ENCODE measurements at places on chromosomes 6 and 20.

GRCh38 chr6:93323630-93324029 is 95.7 kb downstream of the EPHA7 start:
- DNase-seq, result no peak

GRCh38 chr6:164612751-164613150 is 696.7 kb downstream of the C6orf118 start:
- DNase-seq, result no peak

GRCh38 chr20:2697768-2698167 is 5.2 kb downstream of the EBF4 start:
- no peak for DNase-seq

DNA sequence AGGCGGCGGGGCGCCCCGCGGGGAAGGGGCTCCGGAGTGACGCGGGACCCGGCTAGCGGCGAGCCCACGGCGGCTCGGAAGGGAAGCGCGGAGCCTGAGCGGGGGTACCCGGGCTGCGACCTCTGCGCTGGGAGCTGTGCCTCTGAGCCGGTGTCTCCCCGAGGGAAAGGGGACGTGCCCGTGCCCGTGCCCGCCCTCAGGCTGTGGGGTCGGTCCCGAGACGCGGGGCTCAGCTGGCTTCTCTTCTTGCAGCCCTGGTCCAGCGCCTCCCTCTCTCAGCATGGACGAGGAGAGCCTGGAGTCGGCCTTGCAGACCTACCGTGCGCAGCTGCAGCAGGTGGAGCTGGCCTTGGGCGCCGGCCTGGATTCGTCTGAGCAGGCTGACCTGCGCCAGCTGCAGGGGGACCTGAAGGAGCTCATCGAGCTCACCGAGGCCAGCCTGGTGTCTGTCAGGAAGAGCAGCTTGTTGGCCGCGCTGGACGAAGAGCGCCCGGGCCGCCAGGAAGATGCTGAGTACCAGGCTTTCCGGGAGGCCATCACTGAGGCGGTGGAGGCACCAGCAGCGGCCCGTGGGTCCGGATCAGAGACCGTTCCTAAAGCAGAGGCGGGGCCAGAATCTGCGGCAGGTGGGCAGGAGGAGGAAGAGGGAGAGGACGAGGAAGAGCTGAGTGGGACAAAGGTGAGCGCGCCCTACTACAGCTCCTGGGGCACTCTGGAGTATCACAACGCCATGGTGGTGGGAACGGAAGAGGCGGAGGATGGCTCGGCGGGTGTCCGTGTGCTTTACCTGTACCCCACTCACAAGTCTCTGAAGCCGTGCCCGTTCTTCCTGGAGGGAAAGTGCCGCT is 686 bp downstream of the ZGPAT start:
- DNase-seq, result no peak

DNA sequence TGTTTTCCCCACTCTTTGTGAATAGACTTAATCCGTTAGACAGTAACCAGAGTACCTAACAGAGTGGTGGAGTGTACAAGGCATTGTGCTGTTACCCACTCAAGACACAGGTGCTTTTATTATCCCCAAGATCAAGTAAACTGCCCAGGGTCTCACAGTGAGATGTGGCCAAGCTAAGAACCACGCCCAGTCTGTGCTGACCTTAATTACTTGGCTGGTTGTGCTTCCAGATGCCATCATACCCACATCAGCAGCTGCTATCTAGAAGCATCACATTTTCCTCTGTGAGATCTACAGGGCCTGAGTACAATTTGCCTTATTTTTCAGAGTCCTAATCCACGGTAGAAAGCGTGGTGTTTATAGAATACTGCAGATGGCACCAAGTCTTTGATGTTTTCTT is 70.3 kb downstream of the GFRA4 start:
- no peak for DNase-seq

GRCh38 chr6:143680141-143680540 is 2.4 kb downstream of the PHACTR2 start:
- no peak for DNase-seq

GRCh38 chr6:14713966-14714631 is 531.8 kb upstream of the JARID2 start:
- DNase-seq, result no peak

- DNase-seq, result peak; percentile 73
Observed at GRCh38 chr6:160991406-160992060, at the start of gene MAP3K4. TSS of gene MAP3K4 (plus strand) at chr6:160991769. CDS start at chr6:160991932, 163 bp downstream.

DNA sequence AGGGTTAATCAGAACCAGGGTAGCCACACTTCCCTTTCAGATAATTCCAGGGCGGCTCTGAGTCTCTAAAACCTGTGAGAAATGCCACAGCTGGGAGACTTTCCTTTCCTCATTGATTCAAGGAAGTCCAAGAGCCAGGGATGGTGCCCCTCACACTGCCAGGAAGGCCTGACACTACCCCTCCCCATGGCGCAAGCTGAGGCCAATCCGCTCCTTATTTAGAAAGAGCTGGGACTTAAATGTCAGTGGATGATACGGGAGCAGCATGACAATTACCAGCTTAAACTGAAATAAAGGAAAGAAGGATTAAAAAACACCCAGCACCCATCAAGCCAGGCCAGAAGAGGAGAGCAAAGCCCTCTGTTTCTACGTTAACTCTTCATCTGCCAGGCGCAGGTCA is 244.4 kb downstream of the LRFN2 start:
- DNase-seq, result no peak

DNA sequence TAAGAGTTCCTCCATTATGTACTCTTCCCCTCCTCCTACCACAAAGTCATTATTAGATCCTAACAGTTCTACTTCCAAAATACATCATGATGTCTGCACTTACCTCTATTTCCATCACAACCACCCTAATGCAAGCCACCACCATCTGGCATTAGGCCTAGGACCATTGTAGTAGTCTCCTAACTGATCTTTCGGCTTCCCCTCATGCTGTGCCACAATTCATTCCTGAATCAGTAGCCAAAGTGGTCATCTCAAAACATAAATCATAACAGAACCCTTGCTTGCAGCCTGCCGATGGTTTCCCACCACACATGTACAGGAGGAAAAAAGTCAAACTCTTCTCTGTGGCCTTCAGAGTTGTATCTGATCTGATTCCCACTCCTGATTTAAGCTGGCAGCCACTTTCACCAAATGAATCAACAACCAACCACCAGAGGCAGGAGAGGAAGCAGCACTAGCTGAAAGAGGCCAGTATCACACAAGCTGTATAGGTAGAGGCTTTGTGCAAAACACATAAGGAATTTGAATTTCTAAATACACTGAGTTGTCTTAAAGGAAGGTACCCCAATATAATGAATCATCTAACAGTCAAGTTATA is 26.1 kb downstream of the FAM184A start:
- DNase-seq, result no peak

DNA sequence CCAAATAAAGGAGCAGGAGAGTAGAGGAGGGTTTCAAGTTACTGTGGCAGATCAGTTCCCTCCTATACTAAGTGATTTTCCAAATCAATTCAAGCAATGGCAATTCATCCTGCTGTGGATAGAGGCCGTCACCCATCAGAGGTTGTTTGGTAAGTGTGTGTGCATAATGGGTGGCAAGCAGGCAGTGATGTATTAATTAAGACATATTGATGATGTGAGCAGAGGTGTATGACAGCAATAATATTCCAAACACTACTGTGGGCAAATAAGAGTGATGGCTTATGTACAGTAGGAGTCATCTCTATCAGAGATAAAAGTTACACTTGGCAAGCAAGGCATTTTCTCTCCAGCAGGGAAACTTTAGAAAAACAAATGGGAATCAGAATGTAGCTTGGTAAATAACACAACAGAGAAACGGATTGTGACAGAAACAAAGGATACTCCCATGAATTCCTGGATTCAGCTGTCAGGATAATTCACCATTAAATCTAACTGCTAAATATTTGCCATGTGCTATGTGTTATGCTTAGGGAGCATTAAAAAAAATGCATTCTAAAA is 196.3 kb downstream of the KHDC1L start:
- DNase-seq, result no peak

DNA sequence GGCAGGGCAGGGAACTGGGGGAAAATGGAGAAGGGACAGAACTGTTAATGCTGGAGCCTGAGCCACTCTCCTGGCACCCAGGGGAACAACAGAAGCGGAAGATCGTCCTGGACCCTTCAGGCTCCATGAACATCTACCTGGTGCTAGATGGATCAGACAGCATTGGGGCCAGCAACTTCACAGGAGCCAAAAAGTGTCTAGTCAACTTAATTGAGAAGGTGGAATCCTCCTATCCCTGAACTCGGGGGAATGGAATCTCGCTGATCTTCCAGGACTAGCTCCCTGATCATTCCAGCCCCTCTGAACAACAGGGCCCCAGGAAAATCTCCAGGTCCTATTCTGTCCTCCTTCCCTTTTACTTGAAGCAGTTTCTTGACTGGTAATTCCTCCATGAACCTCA is 2.0 kb downstream of the CFB start:
- no peak for DNase-seq

DNA sequence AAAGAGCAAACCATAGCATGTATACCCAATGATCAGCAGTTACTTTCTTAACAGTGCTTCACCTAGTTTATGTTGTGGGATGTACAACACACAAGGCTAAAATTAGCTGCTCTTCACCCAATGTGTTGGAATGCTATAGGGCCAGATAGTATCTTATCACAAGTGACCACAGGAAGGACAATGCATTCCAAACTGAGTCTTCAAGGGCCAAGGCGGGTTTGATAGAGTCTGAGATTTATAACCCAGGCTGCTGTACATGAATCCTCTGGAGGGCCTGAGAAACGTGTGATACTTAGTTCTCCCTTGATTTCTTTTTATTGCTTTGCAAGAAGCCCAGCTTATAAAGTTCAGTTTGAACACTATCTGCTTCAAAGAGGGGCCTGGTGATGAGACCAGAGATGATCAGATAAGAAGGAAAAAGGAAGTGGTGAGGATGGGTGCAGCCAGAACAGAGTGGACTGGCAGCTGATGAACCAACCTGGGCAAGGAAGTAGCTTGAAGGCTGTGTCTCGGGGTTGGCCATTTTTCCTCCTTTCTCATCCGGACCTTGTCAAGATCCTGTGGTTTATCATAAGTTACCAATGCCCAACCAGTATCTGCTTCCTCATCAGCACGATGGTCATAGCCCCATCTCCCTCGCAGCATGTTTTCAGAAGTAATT is 62.2 kb upstream of the BMP2 start:
- no peak for DNase-seq

DNA sequence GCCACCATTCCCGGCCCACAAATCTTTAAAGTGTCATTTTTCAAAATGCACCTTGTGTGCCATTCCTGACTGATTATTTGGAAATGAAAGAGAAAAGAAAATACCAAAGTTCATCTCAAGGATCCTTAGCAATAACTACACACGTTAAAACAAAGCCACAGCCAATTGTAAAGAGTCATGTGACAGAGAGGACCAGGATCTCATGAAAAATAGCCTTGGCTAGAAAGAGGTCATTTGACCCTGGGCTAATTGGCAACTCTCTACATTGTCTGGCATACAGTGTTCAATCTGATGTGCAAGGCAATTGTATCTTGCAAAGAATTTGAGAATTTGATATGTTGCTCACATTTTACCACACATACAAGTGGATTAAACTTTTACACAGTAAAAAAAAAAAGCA is 31.6 kb upstream of the HLA-G start:
- no peak for DNase-seq

DNA sequence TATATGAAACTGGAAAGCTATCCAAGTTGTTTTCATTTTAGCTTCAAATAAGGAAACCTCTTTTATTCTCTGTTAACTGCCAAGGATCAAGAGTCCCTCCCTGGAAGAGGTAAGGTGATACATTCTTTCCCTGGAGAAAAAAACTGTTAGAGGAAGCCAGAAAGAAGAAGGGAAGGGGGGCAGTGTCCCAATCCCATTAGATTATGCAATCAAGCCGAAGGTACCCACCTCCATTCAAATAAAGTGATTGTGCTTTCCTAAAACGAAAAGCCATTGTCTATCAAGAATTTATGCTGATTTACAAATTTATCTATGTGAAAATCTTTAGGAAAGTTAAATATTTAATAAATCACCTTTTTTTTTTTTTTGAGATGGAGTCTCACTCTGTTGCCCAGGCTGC is 9.5 kb upstream of the UQCC1 start:
- no peak for DNase-seq

DNA sequence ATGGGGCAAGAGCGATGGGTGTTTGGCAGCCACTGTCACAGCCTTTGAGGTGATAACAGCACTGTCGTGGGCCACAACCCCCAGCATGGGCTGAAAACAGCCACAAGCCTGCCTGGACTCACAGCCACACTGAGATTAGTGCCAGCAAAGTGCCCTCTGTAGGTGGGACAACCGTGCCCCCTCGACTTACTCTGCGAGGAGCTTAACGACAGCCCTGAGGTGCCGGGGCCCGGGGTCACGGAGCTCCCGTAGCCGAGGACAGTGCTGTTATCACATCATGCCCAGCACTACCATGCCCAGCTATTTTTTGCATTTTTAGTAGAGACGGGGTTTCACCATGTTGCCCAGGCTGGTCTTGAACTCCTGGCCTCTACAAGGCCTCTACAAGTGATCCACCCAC is 36.6 kb downstream of the SUMO4 start:
- no peak for DNase-seq

- no peak for DNase-seq
Observed at GRCh38 chr20:62282103-62282502, 20.7 kb upstream of the ADRM1 start.

- DNase-seq, result no peak
Observed at GRCh38 chr20:25308671-25309394, 60.9 kb downstream of the PYGB start.

- DNase-seq, result no peak
Observed at GRCh38 chr6:43170417-43170930, 595 bp upstream of the SRF start.

GRCh38 chr20:8082989-8083388 is 49.1 kb upstream of the PLCB1 start:
- DNase-seq, result no peak

DNA sequence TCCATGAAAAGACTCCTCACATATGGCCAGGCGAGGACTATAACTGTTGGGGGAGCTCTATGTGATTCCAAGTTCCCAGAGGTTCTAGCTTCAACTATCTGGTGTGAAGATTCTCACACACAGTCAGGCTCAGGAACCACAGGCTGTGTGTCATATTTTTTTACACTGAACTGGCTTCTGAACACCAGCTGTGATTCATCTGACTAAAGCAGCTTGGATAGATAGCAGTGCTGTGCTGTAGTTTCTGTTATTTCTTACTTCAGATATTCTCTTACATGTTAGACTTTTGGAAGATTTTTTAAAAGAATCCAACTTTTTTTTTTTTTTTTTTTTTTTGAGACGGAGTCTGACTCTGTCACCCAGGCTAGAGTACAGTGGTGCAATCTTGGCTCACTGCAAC is 140.7 kb upstream of the MCHR2 start:
- DNase-seq, result no peak

GRCh38 chr6:158663625-158664165 is 13.8 kb downstream of the SYTL3 start:
- no peak for DNase-seq

DNA sequence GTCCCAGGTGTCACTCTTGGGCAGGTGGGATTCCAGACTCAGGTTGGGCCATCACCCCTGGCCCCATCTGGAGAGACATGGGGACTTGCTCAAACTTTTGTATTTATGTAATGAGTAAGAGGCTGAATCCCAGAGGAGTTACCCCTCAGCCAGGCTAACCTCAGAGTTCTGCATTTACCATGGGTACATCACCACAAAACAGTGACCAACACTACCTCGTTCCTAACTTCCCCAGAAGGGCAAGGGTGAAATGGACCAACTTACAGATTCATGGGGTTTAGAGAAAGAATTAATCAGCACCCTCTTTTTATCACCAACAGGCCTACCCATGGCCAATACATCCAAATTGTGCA is 259.9 kb upstream of the MARCKS start:
- DNase-seq, result no peak

GRCh38 chr6:129705212-129705611 is 4.8 kb downstream of the ARHGAP18 start:
- DNase-seq, result no peak

- DNase-seq, result no peak
Observed at GRCh38 chr6:75524322-75524972, 30.8 kb upstream of the FILIP1 start.

GRCh38 chr6:36967301-36967700 is 12.8 kb downstream of the PI16 start:
- DNase-seq, result no peak

All from activated effector memory CD4-positive, alpha-beta T cell treated with Interleukin-2 at 50 U/mL for 16 hours (primary cell).